CD4-positive, alpha-beta T cell treated with Interleukin-17A for 1 hour (primary cell): ENCODE measurements at places on chromosomes 2 and 18.

GRCh38 chr2:211367711-211368110, 811.3 kb downstream of the CPS1 start:
- DNase-seq, result no peak

DNA sequence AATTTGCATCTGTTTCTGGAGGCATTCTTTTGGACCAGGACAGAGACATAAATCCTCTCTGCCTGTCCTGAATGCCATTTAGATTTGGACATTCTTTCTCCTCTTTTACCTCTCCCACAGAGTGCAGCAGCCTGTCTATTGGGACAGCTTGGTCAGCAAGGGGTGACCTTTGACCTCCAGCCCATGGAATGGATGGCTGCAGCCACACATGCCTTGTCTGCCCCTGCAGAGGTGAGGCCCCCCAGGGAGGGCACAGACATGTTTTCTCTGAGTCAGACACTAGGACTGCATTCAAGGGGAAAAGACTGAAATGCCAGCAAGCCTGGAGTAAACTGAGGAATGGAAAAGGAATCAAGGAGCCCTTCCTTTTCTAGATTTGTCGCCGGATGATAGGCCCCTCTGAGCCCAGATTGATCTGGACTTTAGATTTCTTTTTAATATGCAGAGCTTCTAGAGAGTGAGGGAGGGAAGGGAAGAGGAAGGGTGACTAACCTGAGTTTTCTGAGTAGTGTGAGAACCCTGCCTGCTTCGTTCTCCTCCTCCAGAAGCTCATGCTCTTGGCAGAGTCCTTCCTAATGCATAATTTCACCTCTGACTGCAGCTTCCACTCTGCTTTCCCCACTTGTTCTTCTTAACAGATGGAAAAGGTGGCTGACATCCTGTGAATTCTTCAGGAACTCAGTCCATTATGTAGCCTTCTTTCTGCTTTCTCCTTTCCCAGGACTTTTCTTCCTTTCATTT, 16.1 kb upstream of the TTLL4 start:
- no peak for DNase-seq

DNA sequence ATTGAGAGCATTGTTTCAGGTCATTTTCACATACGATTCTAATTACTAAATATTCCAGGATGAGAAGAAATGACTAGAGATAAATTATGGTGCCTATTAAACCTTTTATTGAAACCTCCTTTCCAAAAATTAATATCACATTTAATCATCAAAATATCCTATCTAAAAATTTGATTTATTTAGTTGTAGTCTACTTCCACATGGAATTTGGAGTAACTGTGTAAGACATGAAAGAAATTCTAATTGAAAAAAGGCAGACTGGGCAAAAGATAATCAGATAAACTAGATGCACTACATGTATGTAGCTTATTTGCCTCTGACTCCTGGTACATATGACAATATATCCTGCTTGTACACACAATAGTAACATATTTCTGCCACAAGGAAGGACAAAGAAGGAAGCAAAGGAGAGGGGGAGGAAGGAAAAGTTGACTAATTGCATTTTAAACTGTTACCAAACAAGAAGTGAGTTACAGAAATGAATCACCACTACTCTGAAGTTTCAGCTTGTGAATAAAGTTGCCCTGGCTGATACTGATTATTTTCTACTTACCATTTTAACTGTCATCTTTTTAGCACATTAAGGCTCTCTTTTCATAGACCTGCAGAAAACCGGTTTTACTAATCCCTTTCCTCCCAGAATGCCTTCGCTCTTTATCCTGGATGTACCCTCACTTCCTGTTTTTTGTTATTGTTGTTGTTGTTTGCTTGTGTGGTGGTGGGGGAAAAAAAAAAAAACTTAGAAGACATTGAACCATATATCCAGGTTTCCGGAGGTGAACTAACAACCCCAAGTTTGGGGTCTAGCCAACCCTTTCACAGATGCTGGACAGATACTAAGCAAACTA, 28.4 kb downstream of the NRXN1 start:
- DNase-seq, result no peak

DNA sequence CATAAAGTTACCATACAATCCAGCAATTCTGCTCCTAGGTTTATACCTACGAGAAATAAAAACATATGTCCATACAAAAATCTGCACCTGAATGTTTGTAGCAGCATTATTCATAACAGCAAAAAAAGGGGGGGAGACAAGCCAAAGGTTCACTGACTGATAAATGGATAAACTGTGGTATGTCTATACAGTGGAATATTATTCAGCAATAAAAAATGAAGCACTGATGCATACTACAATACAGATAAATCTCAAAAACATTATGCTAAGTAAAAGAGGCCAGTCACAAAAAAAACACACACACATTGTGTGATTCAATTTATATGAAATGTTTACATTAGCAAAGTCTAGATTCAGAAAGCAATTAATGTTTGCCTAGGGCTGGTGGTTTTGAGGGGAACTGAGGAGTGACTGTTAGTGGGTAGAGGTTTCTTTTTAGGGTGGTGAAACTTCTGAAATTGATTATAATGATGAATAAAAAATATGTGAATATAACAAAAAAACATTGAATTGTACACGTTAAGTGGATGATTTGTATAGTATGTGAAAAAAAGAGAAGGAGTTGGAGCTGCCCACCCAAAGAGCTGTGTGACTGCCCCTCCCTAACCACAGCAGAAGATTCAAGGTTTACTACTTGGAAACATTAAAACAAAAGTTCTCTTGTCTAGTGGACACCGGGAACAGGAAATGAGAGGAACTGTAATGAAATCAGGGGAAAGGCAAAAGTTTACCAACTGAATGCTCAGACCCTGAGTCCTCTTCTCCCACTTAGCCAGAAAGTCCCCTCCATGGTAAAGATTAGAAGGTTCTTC, 13.4 kb downstream of the COLEC12 start:
- no peak for DNase-seq

DNA sequence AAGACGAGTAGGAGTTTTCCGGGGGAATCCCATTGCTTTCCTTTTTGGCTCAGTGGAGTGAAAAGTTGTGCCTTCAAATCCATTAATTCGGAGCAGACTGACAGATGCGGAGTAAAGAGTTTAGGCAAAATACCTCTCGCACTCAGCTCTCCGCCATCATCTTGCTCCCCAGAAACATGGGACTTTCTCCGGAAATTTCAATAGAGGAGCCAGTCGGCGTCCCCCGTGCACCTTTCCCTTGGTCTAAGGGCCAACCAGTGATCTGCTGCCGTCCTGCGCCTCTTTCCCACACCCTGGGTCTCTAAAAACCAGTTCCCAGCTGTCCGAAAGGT, 318 bp downstream of the TYW5 start:
- no peak for DNase-seq

DNA sequence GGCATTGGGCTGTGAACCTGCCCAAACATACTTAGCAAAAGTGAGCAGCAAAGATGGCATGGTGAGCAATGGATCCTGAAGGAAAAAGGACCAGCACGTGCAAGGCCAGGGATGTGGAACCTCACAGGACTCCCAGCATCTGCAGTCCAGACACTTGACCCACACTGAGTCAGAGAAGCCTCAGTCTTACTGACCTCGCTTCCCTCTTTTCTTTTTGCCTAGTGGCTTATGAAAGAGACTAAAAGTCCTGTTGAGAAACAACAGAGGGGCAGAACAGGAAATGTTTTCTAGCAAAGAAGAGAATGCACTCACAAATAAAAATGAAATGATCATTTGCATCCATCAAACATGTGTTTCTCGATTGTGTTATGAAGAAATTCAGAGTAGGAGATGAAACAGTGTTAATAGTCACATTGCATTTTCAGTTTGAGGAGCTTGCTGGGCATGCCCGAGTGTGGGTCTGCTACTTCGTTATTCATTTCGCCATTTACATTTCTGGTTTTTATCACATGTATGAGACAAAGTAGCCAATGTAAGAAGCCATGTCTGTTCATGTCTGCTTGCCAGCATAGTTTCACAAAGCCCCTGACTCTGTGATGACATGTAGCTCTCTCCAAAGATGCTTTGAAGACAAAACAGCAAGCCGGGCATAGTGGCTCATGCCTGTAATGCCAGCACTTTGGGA, 118.4 kb downstream of the INO80D start:
- DNase-seq, result no peak

DNA sequence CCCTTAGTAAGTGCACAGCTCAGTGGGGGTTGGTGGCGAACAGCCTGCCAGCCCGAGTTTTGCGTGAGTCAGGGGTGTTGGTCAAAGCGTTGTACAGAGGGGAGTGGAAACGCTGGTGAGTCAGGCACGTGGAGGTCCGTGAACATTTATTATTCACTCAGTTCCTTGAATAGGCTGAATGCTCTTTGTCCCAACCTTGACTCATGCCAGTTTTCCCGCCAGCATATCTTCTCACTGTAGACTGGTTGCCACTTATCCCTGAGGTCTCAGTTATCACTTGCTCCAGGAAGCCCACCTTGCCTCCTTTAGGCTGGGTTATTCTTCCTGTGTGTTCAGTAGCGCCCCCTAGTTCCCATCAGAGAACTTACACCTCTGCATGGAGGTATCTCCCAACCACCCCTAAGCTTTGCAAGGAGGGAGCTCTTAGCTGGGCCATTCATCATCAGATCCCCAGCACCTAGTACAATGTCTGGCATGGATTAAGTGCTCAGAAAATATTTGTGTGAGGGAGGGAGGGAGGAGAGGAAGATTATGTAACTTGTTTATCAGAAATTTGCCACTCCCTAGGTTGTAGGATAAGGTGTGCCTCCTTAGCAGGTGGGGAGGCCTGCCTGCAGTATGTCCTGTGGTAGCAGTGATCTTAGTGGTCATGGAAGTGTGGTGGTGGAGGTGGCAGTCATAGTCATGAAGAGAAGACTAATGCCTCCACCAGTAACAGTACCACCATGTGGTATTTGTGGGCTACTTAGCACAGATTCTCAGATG, 72.1 kb downstream of the CABLES1 start:
- no peak for DNase-seq

- DNase-seq, result peak; percentile 83
These were observed 35.1 kb upstream of the CD8A start for GRCh38 chr2:86825693-86826381.

GRCh38 chr18:24878289-24878688, 417.9 kb downstream of the HRH4 start:
- DNase-seq, result no peak

GRCh38 chr2:201322772-201323171, 34.4 kb downstream of the FLACC1 start:
- no peak for DNase-seq

DNA sequence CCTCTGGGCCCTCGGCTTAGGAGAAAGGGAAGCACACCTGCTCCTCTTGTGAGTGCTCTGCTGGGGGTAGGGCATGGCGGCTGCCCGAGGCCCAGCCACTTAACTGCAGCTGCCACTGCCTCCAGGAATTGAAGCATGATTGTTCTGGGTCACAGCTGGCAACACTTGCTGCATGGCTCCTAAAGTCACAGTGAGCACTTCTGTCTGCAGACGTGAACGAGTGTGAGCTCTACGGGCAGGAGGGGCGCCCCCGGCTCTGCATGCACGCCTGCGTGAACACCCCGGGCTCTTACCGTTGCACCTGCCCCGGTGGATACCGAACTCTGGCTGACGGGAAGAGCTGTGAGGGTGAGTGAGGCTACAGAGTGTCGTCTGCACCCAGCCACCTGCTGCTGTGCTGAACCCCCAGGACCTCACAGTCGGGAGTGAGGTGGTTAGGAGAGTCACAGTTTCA, 44.4 kb downstream of the FBLN7 start:
- peak; percentile 47 for DNase-seq

GRCh38 chr2:160570376-160570775, 76.8 kb upstream of the RBMS1 start:
- DNase-seq, result no peak

GRCh38 chr18:1147730-1148129, 243.1 kb downstream of the ADCYAP1 start:
- no peak for DNase-seq

DNA sequence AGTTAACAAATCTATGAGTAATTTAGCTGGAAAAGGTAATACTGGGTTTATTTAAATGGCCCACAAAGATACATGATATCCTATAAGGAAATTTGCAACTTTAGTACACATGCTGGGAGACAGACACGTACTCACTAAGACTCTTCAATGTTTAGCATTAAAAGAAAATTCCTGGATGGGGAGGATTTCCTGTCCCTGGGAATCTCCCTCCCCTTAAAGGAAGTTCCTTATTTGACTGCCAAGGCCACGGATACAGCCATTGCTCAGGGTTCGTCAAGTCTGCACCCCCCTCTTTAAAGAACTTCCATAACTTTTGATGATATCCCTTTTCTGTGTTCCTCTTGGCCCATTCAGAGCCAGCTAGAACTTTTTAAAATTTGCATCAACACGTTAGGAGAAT, 267.6 kb downstream of the CD226 start:
- no peak for DNase-seq

DNA sequence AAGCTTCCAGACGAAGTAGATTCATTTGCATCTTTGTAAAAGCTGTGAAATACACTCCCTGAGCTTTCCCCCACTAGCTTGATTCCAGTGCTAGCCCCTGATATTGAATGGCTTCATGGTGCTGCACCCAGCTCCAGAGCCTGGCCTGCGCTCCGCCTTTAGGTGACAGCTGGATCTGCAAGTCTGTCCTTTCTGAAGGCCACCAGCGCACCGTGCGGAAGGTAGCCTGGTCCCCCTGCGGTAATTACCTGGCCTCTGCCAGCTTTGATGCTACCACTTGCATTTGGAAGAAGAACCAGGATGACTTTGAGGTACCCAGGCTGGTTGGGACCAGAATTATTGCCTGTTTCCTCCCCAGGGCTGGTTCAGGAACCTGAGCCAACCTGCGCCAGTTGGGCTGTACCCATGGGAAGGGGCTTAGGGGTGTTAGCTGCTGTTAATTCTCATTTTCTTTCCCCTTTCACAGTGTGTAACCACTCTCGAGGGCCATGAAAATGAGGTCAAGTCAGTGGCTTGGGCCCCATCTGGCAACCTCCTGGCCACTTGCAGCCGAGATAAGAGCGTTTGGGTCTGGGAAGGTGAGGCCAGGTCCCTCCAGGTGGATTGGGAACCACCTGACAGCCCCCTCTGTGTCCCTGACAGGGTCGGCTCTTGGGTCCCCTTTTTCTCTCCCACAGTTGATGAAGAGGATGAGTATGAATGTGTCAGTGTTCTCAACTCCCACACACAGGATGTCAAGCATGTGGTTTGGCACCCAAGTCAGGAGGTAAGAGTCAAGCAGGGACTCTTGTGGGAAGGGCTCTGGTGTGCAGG, 1.3 kb downstream of the CIAO1 start:
- peak; percentile 55 for DNase-seq

DNA sequence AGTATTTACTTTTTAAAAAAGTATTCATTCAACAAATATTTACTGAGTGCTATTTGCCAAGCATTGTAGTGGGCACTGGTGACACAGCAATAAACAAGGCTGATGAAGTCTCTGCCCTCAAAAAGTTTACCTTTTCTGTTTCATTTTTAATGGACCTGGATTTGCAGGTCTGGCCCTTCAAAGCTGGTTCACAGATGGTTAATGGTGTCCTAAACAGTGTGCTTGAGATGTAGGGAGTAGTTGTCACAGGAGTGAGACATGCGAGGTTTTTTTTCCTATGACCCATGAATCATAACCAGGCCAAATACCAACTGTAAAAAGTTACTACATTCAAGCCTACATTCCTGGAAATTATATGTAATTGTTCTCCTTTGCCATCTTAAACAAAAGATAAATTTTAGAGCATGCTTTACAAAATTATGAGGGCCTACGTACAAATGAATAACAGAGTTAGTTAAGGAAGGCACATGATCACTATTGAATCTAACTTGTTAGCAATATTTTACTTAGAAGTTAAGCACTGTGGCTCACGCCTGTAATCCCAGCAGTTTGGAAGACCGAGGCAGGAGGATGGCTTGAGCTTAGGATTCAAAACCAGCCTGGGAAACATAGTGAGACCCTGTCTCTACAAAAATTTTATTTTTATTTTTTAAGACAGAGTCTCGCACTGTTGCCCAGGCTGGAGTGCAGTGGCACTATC, 223.9 kb downstream of the MBD5 start:
- DNase-seq, result no peak
